Cortex of kidney (tissue), 1 donor: ENCODE measurements at places on chromosomes 13 and 19.

DNA sequence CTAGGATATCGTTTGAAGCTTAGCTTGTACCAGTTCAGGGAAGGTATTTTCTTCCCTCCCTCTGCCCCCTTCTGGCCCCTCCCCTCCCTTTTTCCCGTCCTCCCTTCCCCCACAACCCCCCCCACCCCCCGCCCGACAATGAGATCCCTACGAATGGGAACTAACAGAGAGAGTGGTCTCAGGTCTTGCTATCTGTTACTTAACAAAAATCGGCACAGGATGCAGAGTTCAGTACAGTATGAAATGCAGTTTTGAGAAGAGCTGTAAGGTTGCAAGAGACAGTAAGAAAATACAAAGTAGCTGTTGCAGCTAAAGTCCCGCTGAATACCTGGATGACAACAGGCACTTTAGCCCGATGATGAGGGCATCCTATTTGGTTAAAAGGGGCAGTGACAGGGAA is 3.1 kb upstream of the DACH1 start:
- no peak for DNase-seq

DNA sequence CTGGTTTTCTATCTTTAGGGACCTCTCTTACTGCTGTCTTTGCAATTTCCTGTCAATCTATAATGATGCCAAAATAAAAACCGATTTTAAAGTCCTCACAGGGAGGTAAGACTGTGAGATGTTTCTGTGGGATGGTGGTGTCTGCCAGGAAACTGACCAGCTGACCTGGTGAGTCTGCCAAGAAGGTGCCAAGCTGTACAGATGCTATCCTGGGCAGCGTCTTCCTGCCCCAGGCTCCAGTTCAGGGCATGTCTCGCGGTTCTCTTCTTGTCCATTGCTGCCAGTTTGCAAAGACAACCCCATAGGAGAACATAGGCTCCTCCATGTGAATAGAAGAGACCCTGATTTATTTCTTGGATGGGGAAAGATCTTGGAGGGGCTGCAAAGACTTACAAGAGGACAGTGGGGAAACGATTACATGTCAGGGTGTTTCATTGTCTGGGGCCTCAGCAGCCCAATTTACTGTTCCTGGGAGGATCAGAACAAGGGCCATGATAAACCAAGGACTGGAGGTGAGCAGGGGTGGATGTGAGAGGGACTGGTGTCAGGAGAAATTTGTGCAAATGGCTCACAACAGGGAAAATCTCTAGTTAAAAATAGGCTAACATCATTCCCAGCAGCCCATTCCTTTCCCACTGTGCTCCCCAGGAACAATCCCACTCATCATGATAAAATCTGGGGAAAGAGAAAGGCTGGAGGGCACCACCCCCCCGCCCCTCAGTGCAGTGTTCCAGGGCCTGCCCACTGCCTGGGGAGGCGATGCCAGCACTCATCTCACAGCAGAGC is 42.7 kb upstream of the VSTM2B start:
- no peak for DNase-seq

DNA sequence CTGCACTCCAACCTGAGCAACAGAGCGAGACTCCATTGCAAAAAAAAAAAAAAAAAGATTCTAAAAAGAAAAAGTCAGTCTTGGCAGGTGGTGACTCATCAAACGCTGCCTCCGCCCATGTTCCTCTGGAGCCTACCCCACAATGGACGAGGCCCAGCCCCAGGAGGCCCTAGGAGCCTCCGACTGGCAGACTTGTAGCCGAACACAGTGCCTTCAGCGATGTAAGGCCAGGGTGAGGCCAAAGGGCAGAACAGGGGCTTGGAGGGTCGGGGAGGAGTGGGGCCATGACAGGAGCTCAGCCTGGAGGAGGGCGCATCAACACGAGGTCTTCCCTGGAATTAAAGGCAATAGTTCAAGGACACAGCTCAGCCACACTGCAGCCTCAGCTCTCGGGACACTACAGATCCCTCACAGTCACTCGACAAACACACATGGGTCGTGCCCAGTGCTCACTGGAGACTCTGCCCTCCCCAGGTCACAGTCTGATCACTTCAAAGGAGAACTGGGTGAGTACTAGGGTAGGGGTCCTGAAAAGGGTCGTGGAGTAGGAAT is 5.1 kb downstream of the USE1 start:
- no peak for DNase-seq

- no peak for DNase-seq
Measured at GRCh38 chr19:49425922-49426592, 869 bp downstream of the GFY start.

DNA sequence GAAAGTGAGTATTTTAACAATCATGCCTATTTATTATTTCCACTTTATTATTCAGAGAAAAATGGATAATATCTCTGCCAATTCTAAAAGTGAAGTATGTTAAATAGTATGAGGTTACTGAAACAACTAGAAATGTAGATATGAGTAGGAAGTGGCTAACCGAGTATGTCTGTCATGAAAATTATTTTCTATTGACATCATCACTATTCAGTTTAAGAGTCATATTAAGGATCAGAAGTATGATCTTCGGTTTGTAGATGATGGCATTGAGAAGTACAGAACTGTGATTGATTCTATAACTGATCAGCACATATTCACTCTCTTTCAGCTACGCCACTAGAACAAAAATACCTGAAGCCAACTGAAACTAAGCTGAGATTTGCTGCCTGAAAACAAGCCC is 146.4 kb upstream of the SLITRK5 start:
- no peak for DNase-seq

DNA sequence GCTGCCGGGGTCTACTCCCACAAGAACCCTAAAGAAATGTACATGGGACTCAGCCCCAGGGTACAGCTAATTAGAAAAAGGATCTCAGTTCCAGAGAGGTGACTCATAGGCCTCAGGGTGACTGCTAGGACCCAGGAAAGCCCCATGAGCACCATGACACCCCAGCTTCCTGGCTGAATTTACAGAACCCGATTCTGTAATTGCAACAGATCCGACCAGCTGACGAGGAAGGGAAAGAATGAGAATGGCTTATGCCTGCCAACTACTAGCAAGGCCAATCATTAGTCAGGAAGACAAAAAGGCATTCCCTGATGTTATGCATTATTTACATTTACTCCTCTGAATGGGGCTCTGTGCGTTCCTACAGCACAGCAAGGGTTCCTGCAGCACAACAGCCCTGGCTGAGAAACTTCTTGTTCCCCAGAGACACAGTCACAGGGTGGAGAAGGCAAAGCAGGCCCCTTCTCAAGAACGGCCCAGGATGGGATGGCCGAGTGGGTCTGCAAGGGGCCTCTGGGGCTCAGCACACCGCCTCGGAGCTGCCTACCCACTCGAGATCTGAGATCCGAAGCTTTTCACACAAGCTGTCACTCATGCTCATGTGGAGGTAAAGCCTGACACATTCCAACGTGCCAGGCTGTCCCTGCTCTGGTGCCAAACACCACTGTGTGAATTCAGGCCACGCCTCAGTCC is 27.2 kb downstream of the PBX4 start:
- DNase-seq, result no peak

DNA sequence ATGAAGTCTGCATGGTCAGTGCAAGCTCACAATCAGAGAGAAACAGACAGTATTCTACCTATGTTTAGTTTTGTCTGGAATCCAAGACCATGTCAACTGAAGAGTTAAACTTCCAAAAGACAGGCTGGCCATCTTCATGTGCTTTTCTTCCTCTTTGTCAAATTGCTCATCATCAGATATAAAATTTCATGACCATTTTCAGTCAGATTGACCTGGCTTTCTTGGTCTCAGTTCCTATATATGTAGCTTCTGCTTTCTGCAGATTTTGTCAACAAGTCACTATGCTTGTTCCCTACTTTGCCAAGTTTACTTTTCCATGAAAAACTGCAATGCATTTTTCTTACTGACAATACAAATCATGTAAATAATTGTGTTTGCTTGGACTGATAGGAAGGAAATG is 13.9 kb downstream of the SLC46A3 start:
- DNase-seq, result no peak

- DNase-seq, result no peak
Measured at GRCh38 chr19:18613589-18614234, 1.0 kb downstream of the TMEM59L start.

GRCh38 chr13:101248739-101249514 is 167.4 kb downstream of the NALCN start:
- DNase-seq, result no peak

GRCh38 chr13:109610517-109610916 is 175.9 kb downstream of the IRS2 start:
- no peak for DNase-seq

- DNase-seq, result no peak
Measured at GRCh38 chr13:110187641-110188161, 119.3 kb downstream of the COL4A1 start.

DNA sequence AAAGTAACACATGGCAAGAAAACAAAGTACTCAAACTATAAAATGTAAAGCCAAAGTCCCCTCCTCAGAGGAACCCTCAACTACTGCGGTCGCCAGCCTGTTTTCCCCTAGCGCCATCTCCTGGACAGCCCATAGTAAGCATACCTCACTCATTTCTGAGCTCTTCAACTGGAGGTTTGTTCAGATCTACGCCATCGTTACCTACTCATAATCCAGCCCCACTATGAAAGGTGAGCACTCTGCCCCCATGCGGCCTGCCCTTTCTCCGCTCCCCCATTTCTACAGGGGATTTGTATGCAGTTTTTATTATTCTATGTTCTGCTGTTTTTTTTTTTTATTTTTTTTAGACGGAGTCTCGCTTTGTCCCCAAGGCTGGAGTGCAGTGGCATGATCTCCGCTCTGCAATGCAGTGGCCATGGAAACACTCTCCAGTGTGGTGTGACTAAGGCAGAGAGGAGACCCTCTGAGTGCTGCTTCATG is 26.2 kb downstream of the OPA3 start:
- no peak for DNase-seq

DNA sequence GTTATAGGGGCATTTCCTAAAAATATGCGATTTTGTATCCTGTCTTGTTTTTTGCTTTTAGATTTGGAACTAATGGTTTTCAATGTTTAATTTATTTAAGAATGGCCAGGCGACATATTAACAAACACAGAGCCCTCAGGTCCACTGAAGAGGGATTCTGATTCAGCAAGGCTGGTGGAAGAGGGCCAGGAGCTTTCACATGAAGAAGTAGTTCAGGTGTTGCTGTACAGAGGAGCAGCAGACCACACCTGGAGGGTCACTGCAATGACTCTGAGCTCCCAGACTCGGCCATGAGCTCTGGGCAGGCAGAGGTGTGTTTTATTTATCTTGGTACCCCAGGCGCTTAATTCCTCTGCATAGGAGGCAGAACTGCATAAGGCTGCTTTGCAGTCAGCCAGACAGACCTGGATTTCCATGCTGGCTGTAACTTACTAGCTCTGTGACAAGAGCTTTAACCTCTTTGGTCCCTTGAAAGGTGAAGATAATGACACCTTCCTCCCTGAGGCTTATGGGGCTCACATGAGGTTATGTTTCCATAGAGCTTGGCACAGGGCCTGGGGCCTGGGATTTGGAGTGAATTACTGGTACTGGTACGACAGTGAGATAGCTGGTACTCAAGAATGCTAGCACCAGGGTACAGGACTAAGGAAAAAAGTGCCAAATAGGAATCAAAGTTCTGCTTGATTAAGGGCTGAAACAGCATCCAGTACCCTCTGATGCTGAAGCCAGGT is 184.7 kb downstream of the OXGR1 start:
- no peak for DNase-seq

DNA sequence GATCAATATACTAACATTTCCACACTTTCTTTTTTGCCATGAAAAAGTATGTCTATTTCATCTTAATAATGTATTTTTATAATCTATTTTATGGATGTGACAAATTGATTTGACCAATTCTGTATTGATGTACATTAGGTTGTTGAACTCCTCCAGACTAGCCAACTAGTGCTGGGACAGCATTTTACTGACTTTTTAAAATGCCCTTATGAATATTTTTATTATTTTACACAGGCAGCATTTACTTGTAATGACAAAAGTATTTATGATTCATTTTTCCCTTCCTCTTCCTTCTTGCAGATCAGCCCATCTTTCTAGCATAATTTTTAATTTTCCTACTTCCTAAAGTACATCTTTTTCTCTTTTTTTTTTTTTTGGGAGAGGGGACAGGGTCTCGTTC is 918 bp upstream of the FUZ start:
- DNase-seq, result no peak

- no peak for DNase-seq
Measured at GRCh38 chr19:3270902-3271301, 46.4 kb downstream of the CELF5 start.

GRCh38 chr13:41848435-41849255 is 112.3 kb downstream of the VWA8 start:
- no peak for DNase-seq

- DNase-seq, result no peak
Measured at GRCh38 chr19:41302624-41303351, 7.2 kb upstream of the CCDC97 start.

DNA sequence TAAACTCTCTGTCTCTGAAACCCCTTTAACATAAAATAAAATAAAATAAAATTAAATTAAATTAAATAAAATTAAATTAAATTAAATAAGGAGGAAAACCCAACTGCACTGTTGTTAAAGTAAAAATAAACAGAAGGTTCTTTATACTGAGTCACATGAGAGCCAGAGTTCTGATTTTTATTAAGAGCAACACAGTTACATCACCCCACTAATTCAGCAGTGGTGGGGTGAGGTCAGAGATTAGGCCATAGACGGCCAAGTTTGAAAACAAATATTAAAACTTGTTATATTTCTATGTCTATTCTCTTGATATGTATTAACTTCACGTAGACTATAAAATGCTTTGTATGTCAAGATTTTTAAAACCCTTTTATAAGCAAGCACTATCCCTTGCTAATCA is 59.5 kb downstream of the MYCBP2 start:
- no peak for DNase-seq

DNA sequence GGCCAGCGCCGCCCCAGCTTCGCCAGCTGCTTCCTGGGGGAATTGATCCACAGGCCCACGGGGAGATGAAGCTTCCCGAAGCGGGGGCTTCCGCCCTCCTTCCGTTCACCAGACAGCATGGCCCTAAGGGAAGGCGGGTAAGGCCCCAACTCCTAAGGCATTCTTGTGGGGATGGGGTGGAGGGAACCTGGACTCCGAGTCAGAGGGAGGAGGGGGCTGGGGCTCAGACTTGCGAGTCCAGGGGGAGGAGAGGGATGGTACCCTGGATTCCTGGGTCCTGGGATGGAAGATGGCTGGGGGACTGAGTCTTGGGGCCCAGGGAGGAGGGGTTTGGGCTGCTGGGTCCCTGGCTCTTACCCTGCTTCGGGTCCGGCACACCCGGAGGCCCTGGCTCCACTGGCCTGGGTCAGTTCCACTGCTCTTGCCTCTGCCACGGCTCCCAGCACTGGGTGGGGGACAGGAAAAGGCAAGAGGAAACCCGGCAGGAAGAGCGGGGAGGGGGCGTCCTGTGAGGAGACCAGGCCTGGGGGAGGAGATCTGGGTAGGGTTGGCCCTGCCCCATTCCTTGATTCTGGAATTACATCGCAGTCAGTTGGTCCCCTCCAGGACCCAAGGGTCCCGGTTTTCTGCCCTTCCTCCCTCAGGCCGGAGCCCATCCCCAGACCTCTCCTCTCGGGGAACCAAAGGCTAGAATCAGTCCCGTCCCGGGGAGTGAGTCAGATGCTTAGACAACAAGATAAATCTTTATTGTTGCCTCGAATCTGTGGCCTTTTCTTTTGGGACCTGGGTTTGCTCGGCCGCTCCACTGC is at the start of gene RASIP1:
TSS of gene RASIP1 (minus strand) at position 447 of the 809 bp plus-strand sequence. CDS start at position 119, 328 bp downstream.
- no peak for DNase-seq

GRCh38 chr13:84962141-84962750 is 837.0 kb downstream of the SLITRK6 start:
- DNase-seq, result no peak

- no peak for DNase-seq
Measured at GRCh38 chr13:33328701-33329100, 43.1 kb upstream of the STARD13 start.
